ENCODE measurements at places on chromosomes 6 and 20.

- no peak for DNase-seq
Observed at GRCh38 chr6:34834789-34835518, 43.1 kb downstream of the BLTP3A start.

DNA sequence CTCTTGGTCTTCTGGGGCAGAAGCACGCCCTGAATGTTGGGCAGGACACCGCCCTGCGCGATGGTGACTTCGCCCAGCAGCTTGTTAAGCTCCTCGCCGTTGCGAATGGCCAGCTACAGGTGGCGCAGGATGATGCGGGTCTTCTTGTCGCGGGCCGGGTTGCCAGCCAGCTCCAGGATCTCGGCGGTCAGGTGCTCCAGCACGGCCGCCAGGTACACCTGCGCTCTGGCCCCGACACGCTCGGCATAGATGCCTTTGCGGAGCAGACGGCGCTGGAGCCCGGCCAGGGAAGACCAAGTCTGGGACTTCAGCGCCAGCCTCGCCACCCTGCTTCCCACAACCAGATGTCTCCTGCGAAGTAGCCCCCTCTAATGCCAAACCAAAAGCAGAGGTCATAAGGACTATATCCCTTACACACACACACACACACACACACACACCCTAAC is 8.0 kb upstream of the SLC17A3 start:
- no peak for DNase-seq

DNA sequence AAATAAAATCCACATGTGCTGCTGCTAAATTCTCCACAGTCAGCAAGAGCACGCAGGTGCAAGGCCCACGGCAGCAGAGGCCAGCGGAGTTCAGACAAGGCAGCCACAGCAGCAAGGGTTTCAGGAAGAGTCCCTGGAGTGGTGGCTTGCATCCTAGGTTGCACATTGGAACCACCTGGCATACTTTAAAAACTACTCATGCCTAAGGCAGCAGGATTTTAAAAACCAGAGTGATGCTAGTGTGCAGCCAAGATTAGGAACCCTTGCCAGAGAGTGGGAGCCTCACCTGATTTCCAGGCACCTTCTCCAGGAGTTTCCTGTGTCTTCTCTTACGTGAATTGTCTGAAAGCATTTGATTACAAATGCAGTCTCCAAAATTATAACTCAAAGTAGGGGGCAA is 104.0 kb upstream of the GPR6 start:
- DNase-seq = no peak

DNA sequence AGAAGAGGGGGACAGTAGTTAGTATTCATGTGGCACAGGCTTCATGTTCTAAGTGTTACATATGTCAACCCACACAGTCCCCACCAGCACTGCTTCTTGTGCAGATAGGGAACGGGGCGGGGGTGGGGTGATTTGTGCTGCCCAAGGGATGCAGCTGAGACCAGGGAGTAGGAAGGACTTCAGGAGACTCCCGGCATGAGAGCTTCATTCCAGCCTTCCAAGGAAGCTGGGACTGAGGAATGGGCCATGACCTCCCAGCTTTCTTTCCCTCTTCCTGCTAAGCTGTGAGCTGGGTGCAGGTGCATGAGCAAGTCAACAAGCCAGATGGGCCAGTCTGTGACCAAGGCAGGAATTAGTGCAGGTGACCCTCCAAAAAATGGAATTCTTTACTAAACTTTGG is 9.2 kb downstream of the BEND3 start:
- no peak for DNase-seq

Measured in fibroblast of the conjunctiva (primary cell).